Mesenteric fat pad (tissue), 1 donor: ENCODE measurements at places on chromosomes 2 and 18. TPM values are rescaled to one million over a fixed set of nuclear protein-coding genes. Genes with fewer than 3 reads are reported as not detected.

DNA sequence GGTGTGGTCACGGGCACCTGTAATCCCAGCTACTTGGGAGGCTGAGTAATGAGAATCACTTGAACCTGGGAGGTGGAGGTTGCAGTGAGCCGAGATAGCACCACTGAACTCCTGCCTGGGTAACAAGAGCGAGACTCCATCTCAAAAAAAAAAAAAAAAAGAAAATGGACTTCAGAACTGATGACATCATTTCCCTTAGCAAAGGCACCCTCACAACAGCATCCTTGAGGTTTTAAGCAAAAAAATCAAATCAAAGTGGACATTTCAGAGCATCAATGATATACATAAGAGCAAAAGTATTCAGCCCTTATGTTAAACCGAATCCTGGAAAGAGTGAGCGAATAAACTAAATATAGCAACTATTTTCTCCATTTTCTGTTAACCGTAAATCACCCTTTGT, 45.3 kb downstream of the EPB41L3 start:
- DNase-seq: no peak

GRCh38 chr2:112023707-112024106, 31.4 kb upstream of the TMEM87B start:
- no peak for DNase-seq

GRCh38 chr2:13005761-13006335, 289.1 kb downstream of the TRIB2 start:
- DNase-seq: no peak

ST8SIA5 gene
- total RNA-seq: 1.5 TPM
